ENCODE measurements at places on chromosomes 1 and 21. TPM values are rescaled to one million over a fixed set of nuclear protein-coding genes. Genes with fewer than 3 reads are reported as not detected.

DNA sequence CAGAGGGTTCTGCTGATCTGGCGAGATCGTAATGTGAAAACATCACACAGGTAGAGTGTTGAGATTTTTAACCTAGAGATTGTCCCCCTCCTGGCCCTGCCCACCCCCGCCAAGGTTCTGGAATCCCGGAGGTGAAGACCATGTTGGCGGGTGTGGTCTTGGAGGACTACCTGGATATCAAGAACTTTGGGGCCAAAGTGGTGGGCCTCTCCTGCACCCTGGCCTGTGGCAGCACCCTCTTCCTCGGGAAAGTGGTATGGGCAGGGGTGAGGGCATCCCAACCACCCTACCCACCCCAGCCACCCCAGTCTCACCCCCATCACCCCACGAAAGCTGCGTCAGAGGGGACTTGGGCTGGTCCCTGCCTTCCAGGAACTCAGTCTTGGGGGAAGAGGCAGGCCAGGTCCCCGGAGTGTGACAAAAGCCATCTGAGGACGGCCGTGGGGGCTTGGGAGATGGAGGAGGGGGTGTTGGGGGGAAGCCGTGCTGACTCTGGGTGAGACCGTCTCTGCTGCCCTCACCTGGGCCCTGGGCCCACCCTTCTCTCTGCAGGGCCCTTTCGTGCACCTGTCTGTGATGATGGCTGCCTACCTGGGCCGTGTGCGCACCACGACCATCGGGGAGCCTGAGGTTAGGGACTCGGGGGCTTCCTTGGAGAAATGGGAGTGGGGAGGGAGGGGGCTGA is 4.4 kb downstream of the CLCNKB start:
- peak overlapping the region; percentile 69 for H3K4me3 ChIP-seq
- peaks cover 7% of the 10 kb centered on the region for H3K27me3 ChIP-seq
- H3K36me3 ChIP-seq: no peaks in the 10 kb centered on the region
- peaks cover 1% of the 10 kb centered on the region for H3K4me1 ChIP-seq
- no peak for DNase-seq

DNA sequence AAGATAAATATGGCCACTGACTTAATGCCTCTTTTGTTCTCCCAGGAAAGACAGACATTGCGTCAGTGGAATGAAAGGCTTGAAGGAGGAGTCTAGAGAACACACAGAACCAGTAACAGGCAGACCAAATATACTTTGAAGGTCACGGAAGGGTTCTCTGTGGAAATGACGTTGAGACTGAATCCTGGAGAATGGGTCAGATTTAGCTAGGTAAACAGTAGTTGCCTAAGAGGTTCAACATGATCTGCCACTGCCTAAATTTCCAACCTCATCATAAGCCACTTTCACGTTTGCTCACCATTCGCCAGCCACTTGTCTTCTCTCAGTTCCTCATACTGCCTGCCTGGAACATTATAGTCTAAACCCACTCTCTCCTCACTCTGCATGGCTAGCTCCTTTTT is 20.5 kb downstream of the PLA2G4A start:
- peaks cover 7% of the 10 kb centered on the region for H3K4me1 ChIP-seq
- no peak overlapping the region for H3K4me3 ChIP-seq
- no peak for DNase-seq
- H3K27me3 ChIP-seq: no peaks in the 10 kb centered on the region

DNA sequence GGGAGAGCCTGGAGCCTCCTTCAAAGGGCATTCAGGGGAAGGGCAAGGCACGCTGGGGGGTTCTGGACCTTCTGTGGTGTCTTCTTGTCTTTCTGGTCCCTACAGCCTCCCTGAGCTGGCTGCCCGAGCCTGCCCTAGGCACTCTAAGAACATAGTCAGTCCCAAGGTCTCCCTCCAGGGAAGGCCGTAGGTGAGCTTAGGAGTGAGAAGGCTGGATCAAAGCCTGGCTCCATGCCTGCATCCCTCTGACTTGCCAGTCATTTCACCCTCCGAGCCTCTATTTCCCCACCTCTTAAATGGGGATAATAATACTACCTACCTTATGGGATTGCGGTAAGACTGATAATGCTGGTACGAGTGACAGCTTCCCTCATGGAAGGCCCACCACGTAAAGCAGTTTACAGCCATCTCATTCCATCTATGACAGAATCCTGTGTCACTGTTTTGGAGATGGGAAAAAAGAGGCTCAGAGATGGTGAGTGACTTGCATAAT is 20.8 kb downstream of the PTPRF start:
- no peak for DNase-seq
- H3K27ac ChIP-seq: no peak overlapping the region
- peaks cover 2% of the 10 kb centered on the region for H3K4me1 ChIP-seq
- no peaks in the 10 kb centered on the region for H3K36me3 ChIP-seq

GRCh38 chr1:110151175-110151669 is 928 bp downstream of the SLC6A17 start:
- H3K4me3 ChIP-seq: no peak overlapping the region
- peaks cover 11% of the 10 kb centered on the region for H3K27me3 ChIP-seq
- DNase-seq: no peak

DNA sequence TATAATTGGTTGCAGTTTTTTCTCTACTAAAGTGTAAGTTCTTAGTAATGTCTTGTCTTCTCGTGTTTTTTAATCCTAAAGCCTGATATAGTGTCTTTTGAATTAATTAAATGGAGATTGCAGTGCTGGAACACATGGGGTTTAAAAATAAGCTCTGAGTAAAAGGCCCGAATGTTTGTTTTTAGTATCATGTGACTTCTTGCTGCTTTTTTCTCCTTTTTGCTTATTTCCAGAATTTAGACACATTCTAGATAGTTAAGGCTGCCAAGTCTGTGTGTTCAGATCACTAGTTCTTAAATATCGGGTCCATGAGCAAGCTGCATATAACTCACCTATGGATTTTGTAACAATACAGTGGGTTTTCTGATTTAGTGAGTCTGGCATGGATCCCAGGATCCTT is 27.5 kb downstream of the KCTD3 start:
- H3K27ac ChIP-seq: no peak overlapping the region
- peaks cover 2% of the 10 kb centered on the region for H3K27me3 ChIP-seq
- no peaks in the 10 kb centered on the region for H3K36me3 ChIP-seq
- peaks cover 3% of the 10 kb centered on the region for H3K4me1 ChIP-seq
- no peak for DNase-seq

- H3K27ac ChIP-seq: no peak overlapping the region
- H3K4me3 ChIP-seq: no peak overlapping the region
- H3K36me3 ChIP-seq: peaks cover 16% of the 10 kb centered on the region
- DNase-seq: no peak
- no peaks in the 10 kb centered on the region for H3K4me1 ChIP-seq
- H3K27me3 ChIP-seq: no peaks in the 10 kb centered on the region
These were observed 10.8 kb downstream of the FNDC5 start for GRCh38 chr1:32859915-32860314.

DNA sequence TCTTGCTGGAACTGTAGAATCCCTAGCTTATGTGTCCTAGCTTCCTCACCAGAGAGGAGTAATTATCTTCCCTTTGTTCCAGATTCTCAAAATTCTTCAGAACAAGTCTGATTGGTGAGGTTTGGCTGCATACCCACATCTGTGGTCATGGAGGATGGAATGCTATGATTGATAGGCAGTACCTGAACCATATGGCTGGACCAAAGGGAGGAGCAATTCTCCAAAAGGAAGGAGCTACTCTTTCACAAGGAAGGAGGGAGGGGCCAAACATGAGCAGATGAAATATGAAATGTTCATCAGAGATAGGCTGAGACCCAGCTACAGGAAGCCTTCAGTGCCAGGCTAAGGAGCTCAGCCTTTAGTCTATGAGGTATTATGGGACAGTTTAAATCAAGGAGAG is 5.0 kb upstream of the RNF19B start:
- no peak overlapping the region for H3K4me3 ChIP-seq
- no peak overlapping the region for H3K27ac ChIP-seq
- peaks cover 21% of the 10 kb centered on the region for H3K27me3 ChIP-seq
- H3K4me1 ChIP-seq: peaks cover 15% of the 10 kb centered on the region
- no peak for DNase-seq
- H3K36me3 ChIP-seq: peaks cover 13% of the 10 kb centered on the region

- H3K36me3 ChIP-seq: no peaks in the 10 kb centered on the region
- H3K4me1 ChIP-seq: no peaks in the 10 kb centered on the region
- no peak overlapping the region for H3K27ac ChIP-seq
- H3K4me3 ChIP-seq: no peak overlapping the region
- peaks cover 8% of the 10 kb centered on the region for H3K27me3 ChIP-seq
These were observed 82.8 kb upstream of the COL6A1 start for GRCh38 chr21:45898781-45899180.

- DNase-seq: no peak
- no peaks in the 10 kb centered on the region for H3K36me3 ChIP-seq
- no peaks in the 10 kb centered on the region for H3K27me3 ChIP-seq
- H3K4me1 ChIP-seq: no peaks in the 10 kb centered on the region
These were observed 354.6 kb downstream of the MATN1 start for GRCh38 chr1:30368651-30369240.

Gene C1QC
- polyA plus RNA-seq: not detected

Gene FAM177B
- polyA plus RNA-seq: not detected

Gene CD247
- 1,466 TPM for polyA plus RNA-seq

Gene S100A7A
- not detected for polyA plus RNA-seq

Gene RGS18
- 1.3 TPM for polyA plus RNA-seq

Gene ANGPTL3
- polyA plus RNA-seq: not detected
